Naive thymus-derived CD4-positive, alpha-beta T cell (primary cell): ENCODE measurements at places on chromosomes 2 and 18. TPM values are rescaled to one million over a fixed set of nuclear protein-coding genes. Genes with fewer than 3 reads are reported as not detected.
A peak's percentile ranks its signal among the peaks of the same experiment; 100 is the strongest.

The CXCR1 gene
- total RNA-seq, result not detected

The IL1R1 gene
- 0.30 TPM for total RNA-seq

The CYP1B1 gene
- 1.6 TPM for total RNA-seq

The KIF5C gene
- total RNA-seq, result 9.2 TPM

The AKAIN1 gene
- total RNA-seq, result not detected

The IL1B gene
- 1.1 TPM for total RNA-seq

The RSAD2 gene
- total RNA-seq, result 5.6 TPM

The NOP58 gene
- total RNA-seq, result 259 TPM

The RGPD3 gene
- 0.47 TPM for total RNA-seq

The MDH1B gene
- not detected for total RNA-seq

DNA sequence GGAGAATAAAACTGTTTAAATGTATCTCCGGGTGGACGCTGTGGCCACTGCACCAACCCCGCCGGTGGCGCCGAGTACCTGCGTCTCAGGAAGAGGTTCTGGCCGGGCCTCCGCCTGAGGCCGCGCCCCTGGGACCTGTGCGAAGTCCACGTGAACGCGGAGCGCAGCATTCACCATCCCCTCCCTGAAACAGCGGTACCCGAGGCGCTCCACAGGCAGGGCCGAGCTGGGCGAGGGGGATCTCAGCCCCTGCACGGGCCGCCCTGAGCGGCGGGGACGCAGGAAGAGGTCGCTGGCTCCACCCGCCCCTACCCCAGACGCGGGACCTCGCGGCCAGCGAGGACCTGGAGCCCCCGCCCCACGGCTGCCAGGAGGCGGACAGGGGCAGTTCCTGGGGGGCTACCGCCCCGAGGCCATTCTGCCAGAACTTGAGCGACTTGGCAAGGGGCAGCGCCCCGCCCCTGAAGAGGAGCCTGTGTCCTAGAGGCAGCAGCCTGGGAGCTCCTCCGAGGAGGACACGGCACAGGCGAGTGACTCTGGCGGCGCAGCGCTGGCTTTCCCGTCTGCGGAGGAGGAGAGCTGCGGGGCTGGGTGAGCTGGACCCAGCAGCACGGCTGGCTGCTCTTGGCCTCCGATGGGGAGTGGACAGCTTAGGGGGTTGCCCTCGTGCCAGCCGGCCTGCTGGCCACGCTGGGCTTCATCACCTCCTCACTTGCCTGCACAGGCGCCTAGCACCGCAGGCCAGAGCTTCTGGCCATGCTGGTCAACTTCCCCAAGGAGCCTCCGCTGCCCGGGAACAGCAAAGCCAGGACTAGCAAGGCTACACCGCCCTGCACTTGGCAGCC lies 9.7 kb upstream of the TEKT4 start:
- no peak for DNase-seq

GRCh38 chr2:96112501-96113366 lies 3.6 kb downstream of the ADRA2B start:
- DNase-seq, result no peak

- no peak for DNase-seq
Measured at GRCh38 chr2:39736640-39737039, 42.4 kb downstream of the THUMPD2 start.

- DNase-seq, result peak; percentile 74
Measured at GRCh38 chr2:144332356-144333142, 187.4 kb downstream of the ZEB2 start.

DNA sequence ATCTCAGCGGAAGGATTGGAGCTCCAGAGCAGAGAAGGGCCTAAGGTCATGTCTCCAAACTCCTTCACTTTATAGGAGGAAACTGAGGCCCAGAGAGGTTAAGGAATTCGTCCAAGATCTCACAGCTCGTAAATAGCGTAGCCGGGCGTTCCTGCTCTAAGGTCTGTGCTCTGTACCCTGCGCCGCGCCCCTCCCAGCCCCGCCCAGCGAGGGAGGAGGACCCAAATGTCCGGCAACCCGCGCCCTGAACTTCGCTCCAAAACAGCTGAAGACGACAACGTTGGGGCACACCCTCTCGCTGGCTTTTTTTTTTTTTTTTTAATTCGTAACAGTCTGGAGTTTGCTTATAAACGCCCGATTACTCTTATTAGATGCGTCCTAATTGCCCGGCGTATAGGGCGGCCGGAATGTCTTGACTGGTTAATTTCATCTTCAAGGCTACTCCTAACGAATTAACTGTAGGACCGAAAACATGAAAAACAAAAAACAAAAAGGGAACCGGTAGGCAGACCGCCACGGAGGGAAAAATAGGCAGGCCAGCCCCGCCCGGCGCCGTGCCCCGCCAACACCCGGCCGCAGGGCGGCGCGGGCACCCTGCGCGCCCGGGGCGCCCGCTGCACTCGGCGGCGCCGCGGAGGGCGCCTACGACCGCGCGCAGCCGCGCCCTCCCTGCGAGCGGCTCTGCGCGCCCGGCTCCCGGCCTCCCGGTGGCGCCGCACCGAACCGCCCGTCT lies 928 bp upstream of the FOSL2 start:
- peak; percentile 33 for DNase-seq

DNA sequence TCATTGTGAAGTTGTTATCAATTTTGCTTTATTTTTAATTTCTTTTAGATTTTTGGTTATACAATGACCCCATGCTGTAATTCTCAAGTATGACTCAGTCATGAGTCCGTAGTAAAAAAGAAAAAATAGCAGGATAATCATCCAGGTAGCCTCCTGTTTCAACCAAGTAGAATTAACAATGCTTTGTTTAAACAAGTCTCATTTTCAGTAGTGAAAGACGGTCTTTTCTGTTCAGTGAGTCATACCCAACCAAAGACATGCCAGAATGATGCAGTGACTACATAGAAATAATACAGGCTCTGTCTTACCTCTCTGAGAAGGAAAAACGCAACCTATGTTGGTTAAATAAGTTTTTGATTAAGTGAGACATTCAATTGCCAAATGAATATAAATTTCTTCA lies 67.8 kb upstream of the DSC1 start:
- no peak for DNase-seq

DNA sequence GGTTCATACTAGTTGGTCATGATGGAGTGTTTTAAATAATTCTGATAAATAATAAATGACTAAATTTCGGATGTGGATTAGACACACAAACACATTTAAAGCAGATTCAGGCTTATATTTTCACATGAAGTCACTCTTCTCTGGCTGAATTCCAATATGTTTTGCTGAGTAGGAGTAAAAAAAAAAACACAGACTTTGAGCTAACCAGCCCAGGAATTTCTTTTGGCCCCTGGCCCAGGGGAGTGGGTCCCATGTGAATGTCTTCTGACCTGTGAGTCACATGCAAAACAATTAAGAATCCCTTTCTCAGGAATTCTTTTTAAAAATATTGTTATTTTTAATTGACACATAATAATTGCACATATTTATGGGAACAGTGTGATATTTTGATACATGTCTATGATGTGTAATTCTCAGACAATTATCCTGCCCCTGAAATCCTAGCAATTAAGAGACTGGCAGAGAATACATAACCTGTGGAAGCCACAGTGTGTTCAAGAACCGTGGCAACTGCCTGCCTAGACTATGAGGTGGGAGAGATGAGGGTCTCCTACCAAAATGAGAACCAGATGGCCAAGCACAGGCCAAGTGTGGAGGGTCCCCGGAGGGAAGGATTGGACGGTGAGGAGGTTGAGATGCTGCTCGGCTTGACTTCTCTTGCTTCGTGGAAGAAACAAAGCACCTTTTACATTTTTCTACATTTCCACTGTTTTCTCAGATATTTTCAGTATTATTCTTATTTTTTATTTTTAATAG lies 236.4 kb downstream of the PIEZO2 start:
- DNase-seq, result no peak

DNA sequence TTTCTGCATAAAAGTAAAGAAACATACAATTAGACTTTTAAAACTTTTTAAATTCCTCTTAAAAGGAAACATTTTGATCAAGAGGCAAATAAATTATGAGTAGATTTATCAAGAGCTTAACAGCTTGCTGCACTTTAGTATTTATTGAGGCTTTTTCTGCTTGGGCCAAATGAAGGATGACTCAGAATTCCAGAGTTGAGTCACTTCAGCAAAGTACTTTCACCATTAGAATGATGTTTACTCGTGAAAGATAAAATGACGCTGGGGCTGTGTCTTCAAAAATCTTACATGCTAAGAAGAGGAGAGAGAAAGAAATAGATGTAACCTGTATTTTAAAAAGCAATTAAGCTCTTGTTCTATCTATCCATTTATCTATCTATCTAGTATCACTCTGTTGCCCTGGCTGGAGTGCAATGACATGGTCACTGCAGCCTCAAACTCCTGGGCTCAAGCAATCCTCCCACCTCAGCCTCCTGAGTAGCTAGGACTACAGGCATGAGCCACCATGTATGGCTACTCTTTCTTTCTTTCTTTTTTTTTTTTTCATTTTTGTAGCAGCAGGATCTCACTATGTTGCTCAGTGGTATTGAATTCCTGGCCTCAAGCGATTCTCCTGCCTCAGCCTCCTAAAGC lies 75.3 kb upstream of the RIOK3 start:
- DNase-seq, result no peak

DNA sequence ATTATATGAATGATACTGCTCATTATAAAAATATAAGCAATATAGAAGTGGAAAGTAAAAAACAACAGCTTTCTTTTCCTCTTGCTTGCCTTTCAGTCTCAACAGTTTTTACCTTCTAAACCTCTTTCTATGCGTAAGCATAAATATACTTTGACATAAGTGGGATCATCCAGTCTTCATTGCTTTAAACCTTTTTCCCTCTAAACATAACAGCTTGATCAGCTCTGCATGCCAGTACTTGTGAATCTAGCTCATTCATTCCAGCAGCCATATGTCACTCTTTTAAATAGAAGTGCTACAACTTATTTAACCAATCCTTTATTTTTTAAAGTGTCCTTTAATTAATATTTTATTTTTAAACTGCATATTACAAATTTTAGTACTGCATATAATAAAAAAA lies 88.1 kb downstream of the TTC27 start:
- DNase-seq, result no peak

DNA sequence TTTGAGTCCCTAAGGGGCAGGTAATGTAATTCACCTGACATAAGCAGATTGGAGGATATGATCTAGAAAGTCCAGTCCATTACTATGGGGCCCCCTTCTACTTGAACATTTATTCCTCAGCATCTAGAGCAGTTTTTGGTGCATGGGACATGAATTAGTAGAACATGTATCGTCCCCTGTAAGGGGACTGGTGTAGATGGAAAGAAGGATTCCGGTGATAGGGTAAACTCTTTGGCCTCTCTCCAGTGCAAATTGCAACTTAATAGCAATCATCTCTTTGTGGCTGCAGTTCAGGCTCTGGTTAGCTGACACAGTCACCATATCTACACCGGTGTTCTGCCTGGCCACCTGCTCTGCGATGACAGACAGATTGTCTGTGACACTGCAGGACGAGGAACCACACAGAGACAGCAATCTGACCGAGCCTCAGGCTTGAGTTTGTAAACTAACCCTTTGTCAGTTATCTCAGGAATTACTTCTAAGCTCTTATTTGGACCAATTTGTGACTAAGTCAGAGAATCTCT lies 6.4 kb upstream of the SLC8A1 start:
- no peak for DNase-seq

GRCh38 chr18:29062921-29063320 lies 886.0 kb upstream of the CDH2 start:
- no peak for DNase-seq

GRCh38 chr2:206802654-206803514 lies 37.5 kb downstream of the FASTKD2 start:
- DNase-seq, result no peak

GRCh38 chr2:104945121-104945520 lies 91.2 kb downstream of the POU3F3 start:
- DNase-seq, result no peak

DNA sequence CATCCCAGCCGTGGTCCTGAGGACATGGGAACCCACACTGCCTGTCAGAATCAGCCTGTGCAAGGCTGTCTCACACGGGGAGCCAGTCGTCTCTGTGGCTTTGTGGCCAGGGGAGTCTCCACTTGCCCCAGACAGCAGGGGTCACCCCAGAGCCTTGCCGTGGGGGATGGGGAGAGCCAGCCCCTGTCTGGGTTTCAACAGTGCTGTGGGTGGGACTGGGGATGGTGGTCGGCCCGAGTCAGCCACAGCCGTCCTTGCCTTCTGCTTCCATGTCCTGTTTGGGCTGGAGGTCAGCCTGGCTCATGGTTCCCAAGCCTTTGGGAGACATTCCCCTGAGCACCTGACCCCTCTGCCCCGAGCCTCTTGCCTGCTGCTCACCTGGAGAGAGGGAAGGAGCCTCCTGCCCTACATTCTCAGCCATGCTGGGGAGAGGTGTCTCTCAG lies 19.6 kb downstream of the GPR35 start:
- DNase-seq, result no peak

- no peak for DNase-seq
Measured at GRCh38 chr18:48541026-48541746, 2.4 kb downstream of the CTIF start.

DNA sequence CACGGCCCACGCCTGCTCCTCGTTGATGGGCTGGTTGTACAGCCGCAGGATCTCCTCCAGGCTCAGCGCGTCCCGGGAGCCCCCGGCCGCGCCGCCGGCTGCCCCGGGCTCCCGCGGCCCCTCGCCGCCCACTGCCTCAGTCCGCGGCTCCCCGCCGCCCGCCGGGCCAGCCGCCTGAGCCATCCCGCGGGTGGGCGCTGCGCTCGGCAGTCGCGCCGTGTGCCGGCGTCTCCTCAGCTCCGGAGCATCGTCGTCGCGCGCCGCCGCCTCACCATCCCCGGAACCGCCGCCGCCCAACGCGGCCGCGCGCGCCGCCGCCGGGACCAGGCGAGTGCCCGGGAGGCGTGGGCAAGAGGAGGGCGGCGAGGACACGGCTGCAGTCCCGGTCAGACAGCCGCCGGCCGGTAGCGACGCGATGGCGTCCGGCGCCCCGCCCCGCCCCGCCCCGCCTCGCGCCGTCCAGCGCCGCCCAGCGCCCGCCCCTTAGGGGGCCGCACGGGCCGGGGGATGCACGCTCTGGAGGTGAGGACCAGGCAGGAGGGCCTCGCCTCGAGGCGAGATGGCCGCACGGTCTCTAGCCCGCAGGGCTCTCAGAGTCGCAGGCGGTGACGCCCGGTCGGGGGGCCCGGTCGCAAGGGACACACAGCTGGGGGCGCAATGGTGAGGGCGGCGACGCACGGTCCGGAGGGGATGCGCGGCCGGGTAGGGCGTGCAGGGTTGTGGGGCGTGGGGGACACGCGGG lies at the start of gene SPIRE1:
SPIRE1 (minus strand) TSS at position 424 of the 742 bp plus-strand sequence; CDS start at position 183, 241 bp downstream.
- peak; percentile 28 for DNase-seq

DNA sequence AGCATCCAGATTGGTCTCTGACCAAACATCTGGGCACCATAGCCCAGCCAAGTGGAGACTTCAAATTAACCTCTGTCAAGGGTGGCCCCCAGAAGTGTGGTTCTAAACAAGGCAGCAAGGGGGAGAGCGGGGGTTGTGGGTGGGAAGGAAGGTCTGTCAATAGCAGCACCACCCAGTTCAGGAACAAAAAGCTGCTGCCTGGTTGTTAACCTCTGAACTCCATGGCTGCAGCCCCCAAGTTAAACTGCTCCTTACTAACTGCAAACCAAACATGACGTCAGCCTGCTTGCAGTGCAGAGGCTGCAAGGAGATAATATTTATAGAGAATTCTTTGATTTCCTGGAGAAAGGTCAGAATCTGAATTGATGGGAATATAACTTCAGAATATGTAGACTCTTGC lies 76.5 kb downstream of the ARL4C start:
- DNase-seq, result no peak
